Vagina (tissue), 2 donors: ENCODE measurements at places on chromosomes 5 and 9. TPM values are rescaled to one million over a fixed set of nuclear protein-coding genes. Genes with fewer than 3 reads are reported as not detected.

DIRAS2 gene
- not detected for total RNA-seq

ABITRAM gene
- total RNA-seq: 16.0 TPM

TMEFF1 gene
- total RNA-seq: not detected

RGS7BP gene
- 11.8 TPM for total RNA-seq

- no peak overlapping the region for H3K4me3 ChIP-seq
- H3K36me3 ChIP-seq: no peaks in the 10 kb centered on the region
- H3K4me1 ChIP-seq: no peaks in the 10 kb centered on the region
- no peak overlapping the region for H3K27ac ChIP-seq
These were observed 18.8 kb upstream of the KIF2A start for GRCh38 chr5:62287237-62287636.

GRCh38 chr9:93247099-93247865 lies 63.3 kb downstream of the WNK2 start:
- H3K36me3 ChIP-seq: no peaks in the 10 kb centered on the region
- DNase-seq: no peak
- no peak overlapping the region for H3K27ac ChIP-seq

- no peak overlapping the region for H3K27ac ChIP-seq
- H3K4me3 ChIP-seq: no peak overlapping the region
- no peak for DNase-seq
- no peaks in the 10 kb centered on the region for H3K27me3 ChIP-seq
These were observed 66.1 kb downstream of the RAI14 start for GRCh38 chr5:34722183-34722582.

DNA sequence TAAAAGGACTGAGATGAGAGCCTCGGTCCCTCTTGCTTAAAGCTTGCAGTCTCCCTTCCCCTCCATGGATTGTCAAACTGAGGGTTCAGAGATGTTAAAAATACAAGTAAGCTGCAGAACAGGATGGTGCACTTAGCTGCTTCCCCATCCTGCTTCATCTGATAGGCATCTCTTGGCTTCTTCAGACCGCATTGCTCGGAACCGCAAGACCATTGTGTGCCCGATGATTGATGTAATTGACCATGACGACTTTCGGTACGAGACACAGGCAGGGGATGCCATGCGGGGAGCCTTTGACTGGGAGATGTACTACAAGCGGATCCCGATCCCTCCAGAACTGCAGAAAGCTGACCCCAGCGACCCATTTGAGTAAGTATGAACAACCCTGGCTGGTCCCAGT lies 65.5 kb upstream of the SAP30L start:
- DNase-seq: no peak
- H3K27me3 ChIP-seq: no peaks in the 10 kb centered on the region
- no peak overlapping the region for H3K4me3 ChIP-seq
- H3K27ac ChIP-seq: no peak overlapping the region

DNA sequence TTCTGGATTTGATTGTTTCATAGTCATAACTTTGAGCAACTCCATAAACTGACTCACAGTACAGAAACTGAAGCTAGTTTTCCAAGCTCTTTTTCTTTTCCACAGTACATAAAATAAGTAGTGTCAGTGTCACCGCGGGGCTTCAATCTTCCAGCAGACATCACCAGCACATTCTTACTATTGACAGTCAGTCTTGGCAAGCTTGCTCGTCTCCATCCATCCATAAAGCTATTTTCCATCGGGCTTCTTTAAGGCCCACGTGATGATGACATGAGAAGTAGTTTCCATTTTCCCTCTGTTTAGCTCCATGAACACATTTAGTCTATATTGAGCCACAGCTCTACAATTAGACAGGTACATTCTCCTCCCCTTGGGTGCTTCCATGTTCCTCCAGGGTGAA lies 443.4 kb downstream of the KDM4C start:
- DNase-seq: no peak
- H3K4me3 ChIP-seq: no peak overlapping the region
- no peaks in the 10 kb centered on the region for H3K36me3 ChIP-seq
- H3K4me1 ChIP-seq: no peaks in the 10 kb centered on the region

GRCh38 chr9:105171589-105171988 lies 72.9 kb upstream of the SLC44A1 start:
- no peaks in the 10 kb centered on the region for H3K4me1 ChIP-seq
- no peak overlapping the region for H3K4me3 ChIP-seq
- H3K36me3 ChIP-seq: no peaks in the 10 kb centered on the region

DNA sequence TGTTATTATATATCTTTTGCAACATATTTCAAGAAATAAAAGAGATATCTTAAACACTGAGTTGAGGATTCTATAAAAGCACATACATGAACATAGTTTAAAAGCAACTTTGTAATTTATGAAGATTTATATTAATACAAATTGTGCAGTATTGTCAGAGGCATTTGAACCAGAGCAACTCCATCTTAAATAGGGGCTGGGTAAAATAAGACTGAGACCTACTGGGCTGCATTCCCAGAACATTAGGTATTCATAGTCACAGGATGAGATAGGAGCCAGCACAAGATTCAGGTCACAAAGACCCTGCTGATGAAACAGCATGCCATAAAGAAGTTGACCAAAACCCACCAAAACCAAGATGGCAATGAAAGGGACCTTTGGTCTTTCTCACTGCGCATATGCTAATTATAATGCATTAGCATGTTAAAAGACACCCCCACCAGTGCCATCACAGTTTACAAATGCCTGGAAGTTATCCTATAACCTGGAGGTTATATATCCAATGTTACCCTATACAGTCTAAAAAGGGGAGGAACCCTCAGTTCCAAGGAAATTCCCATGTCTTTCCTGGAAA lies 320.2 kb downstream of the FAM170A start:
- no peaks in the 10 kb centered on the region for H3K4me1 ChIP-seq
- H3K4me3 ChIP-seq: no peak overlapping the region
- DNase-seq: no peak
- H3K27me3 ChIP-seq: no peaks in the 10 kb centered on the region
- H3K27ac ChIP-seq: no peak overlapping the region

DNA sequence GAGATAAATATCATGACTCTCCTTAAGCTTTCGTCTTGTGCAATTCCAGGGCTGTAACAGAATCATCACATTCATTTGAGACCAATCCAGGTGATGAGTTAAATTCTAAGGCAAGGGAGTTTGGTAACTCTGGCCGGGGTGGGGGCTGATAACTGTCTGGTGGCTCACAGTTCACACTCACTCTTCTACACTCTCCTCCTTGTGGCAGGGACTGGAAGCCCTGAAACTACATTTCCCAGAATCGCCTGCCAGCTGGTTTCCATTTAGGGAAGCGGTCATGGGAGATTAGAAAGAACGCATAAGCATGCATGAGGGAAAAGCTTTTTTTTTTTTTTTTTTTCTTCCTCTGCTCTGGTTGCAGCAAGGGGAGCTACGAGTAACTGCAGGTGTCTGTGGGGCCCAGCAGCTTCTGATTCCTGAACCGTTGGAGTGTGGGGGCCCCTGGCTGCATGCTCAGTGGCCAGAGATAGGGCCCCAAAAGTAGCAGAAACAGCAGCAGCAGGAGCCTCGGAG lies 154.8 kb upstream of the TBC1D2 start:
- no peak overlapping the region for H3K27ac ChIP-seq
- H3K27me3 ChIP-seq: no peaks in the 10 kb centered on the region
- H3K4me3 ChIP-seq: no peak overlapping the region
- H3K36me3 ChIP-seq: no peaks in the 10 kb centered on the region
- DNase-seq: no peak
- no peaks in the 10 kb centered on the region for H3K4me1 ChIP-seq

DNA sequence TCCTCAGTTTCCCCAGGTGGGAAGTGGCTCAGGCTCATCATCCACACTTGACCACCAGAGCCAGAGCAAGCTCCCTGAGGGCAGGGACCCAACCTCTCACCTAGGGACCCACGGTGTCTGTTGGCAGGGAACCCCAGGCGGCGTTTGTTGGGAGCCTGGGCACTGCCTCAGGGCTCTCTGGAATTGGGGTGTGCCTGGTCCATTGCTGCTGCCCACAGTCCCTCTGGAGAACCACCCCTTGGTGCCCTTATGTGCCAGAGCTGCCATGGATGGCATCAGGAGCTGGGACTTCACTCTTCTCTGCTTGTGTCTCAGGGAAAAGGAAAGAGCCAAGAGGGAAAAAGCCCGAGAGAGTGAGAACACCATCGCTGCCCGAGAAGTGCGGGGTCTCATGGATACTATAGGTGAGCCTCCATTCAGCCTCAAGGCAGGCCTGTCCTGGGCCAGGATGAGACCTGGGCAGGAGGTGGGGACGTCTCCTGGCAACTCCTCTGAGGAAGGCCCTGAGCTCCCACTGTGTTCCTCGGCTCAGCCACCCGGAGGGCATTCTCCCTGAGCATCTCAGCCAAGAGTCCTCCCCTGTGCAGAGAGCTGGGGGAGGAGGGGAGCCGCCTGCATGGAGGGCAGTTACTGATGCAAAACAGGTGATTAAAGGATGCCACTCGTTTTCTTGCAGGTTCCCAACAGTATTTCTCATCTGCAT lies 4.5 kb downstream of the CCDC180 start:
- H3K36me3 ChIP-seq: peaks cover 13% of the 10 kb centered on the region
- no peak for DNase-seq
- H3K27ac ChIP-seq: no peak overlapping the region
- H3K27me3 ChIP-seq: no peaks in the 10 kb centered on the region
- no peak overlapping the region for H3K4me3 ChIP-seq

- no peak for DNase-seq
- H3K4me1 ChIP-seq: peaks cover 8% of the 10 kb centered on the region
- no peaks in the 10 kb centered on the region for H3K36me3 ChIP-seq
- H3K4me3 ChIP-seq: no peak overlapping the region
- no peak overlapping the region for H3K27ac ChIP-seq
These were observed 73.6 kb downstream of the ADRB2 start for GRCh38 chr5:148899993-148900392.

DNA sequence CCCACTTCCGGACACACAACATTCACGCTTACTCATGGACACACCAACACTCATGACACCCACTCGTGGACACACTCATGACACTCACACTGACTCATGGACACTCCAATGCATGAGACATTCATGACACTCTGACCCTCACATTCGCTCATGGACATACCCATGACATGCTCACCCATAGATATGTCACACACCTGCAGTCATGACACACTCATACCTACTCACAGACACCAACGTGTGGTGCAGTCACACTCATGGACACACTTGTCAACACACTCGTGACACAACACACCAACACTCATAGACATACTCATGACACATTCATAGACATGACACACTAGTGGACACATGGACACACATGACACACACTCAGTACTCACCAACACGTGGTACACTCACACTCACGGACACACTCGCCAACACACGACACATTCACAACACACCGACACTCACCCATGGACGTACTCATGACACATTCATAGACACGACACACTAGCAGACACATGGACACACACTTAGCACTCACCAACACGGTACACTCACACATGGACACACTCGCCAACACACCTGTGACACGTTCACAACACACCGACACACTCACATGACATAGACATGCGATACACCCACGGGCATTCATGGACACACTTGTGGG lies 73.4 kb downstream of the PHF2 start:
- no peaks in the 10 kb centered on the region for H3K4me1 ChIP-seq
- no peaks in the 10 kb centered on the region for H3K36me3 ChIP-seq
- no peak for DNase-seq
- no peak overlapping the region for H3K27ac ChIP-seq
- H3K4me3 ChIP-seq: no peak overlapping the region

DNA sequence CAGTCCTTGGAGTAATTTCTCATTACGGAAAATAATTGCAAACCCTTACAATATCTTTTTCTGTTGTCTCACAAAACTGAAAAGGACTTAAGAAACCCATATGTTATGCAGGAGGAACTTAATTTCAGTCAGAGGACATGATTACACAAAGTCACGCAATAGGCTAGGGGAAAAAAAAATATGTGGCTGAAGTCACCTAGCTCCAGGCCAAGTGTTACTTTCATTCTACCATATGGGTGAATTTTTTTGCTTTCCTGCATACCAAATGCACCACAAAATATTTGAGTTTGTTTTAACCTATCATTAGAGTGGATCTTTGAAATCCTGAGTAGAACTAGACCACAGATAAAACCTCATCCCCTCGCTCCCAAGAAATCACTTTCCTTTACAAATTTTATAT lies 523.5 kb downstream of the CAAP1 start:
- no peaks in the 10 kb centered on the region for H3K36me3 ChIP-seq
- no peak overlapping the region for H3K27ac ChIP-seq
- no peaks in the 10 kb centered on the region for H3K4me1 ChIP-seq
- H3K27me3 ChIP-seq: no peaks in the 10 kb centered on the region

- H3K4me3 ChIP-seq: peak within 1 kb of the TSS; percentile 76
- H3K27me3 ChIP-seq: no peaks in the 10 kb centered on the region
- peak within 1 kb of the TSS; percentile 94 for H3K27ac ChIP-seq
- H3K36me3 ChIP-seq: no peaks in the 10 kb centered on the region
- DNase-seq: peak; percentile 99
- H3K4me1 ChIP-seq: peaks cover 42% of the 10 kb centered on the region
These were observed at the start of gene SPARC for GRCh38 chr5:151686674-151687407. Gene SPARC (minus strand): TSS chr5:151686915. CDS start chr5:151676188, 10,727 bp downstream.

GRCh38 chr5:142973932-142974331 lies 203.8 kb downstream of the ARHGAP26 start:
- no peak overlapping the region for H3K27ac ChIP-seq
- DNase-seq: no peak
- H3K4me3 ChIP-seq: no peak overlapping the region

DNA sequence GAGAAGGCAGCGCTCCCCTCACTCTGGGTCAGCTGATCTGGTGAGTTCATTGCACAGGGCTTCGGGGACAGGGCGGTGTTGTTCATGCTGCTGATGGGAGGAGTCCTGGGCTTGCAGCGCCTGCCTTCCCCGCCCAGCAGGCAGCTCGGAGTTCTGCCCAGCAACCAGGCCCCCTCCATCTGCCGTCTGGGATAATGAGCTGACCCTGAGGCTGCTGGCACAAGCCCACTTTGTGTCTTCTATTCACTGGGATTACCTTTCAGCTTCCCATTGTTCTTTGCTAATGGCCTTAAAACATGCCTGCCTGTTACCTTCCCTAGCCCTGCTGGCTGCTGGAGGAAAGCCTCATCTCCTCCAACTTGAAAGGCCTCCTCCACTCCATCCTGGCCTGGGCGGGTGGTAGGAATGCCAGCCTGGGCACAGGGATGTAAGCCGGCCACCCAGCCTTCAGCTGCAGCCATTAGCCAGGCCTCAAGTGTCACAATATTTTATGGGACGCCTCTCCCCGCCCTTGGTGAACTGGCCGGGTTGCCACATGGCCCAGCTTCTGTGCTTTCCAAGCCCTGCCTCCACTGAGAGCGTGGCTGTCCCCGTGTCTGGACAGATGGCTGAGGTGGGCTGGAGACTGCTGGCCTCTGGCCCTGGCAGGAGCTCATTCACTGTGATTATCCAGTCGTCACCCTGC lies 70.4 kb downstream of the GADD45G start:
- H3K36me3 ChIP-seq: no peaks in the 10 kb centered on the region
- H3K27me3 ChIP-seq: no peaks in the 10 kb centered on the region
- peak overlapping the region; percentile 44 for H3K27ac ChIP-seq
- H3K4me1 ChIP-seq: peaks cover 47% of the 10 kb centered on the region

- H3K4me1 ChIP-seq: no peaks in the 10 kb centered on the region
- no peaks in the 10 kb centered on the region for H3K27me3 ChIP-seq
- no peak for DNase-seq
- H3K4me3 ChIP-seq: no peak overlapping the region
These were observed 96.5 kb upstream of the PCSK1 start for GRCh38 chr5:96529559-96529958.
